ENCODE measurements at places on chromosomes 1 and 21. TPM values are rescaled to one million over a fixed set of nuclear protein-coding genes. Genes with fewer than 3 reads are reported as not detected.

DNA sequence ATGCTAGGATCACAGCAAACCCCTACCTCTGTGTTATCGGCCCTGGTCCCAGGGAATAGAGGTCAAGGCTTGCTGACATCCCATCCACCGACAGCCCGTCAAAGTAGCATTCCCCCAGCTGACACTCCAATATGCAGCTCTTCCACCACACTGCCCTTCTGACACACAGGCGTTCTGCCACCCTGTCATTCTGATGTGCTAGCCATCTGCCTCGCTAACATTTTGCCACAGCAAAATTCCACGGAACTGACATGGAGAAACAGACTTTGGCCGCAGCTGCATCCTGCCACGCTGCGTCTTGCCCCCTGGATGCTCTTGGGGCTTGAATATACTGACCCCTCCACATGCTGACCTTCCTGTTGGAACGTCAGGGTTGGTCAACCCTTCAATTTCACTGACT is 163.2 kb upstream of the CSF3R start:
- no peak for DNase-seq

GRCh38 chr1:213131851-213132655 is 81.0 kb downstream of the RPS6KC1 start:
- DNase-seq = no peak

CTTNBP2NL gene
- total RNA-seq = 2.9 TPM

IQCC gene
- 4.4 TPM for total RNA-seq

GRCh38 chr21:32611471-32611997 is 643 bp downstream of the CFAP298 start:
- DNase-seq = peak; percentile 65

GRCh38 chr1:104402178-104402577 is 652.5 kb downstream of the AMY1C start:
- no peak for DNase-seq
